ENCODE measurements at places on chromosomes 1 and 21.

DNA sequence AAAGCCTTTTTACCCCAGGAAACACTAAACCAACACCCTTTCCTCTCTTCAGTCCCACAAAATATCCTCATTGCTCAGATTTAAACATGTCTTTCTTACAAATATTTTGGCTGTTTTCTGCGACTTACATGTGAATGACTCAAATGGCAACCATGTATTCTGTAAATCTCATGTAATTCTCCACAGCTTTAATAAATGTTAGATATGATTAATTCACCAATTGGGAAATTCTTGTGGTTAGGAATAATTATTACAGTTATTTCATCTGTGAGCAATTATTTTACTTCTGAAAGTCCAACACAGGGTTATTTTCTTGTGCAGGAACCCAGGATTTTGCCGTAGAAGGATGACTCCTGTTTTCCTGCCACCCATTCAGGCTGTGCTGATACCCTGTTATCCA, 431.5 kb downstream of the LMO4 start:
- no peak for DNase-seq

DNA sequence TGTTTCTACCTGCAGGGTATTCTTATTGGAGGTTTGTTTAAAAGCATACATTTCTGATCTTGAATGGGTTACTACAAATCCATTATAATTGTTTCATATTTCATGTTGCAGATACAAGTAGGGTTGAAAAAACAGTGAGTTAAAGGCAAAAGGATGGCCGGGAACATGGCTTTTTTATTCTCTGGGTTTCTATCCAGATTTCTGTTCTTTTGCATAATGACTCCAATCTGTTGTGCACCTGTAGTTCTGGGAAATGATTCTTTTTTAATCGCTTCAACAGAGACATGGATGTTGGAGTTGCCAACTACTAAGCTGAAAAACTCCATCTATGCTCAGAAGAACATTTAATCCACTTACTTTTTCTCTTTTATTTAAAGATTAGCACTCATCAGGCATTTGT, 2.7 kb upstream of the ADAMTS1 start:
- no peak for DNase-seq

GRCh38 chr1:182703539-182703938, 19.2 kb upstream of the RGS8 start:
- DNase-seq, result no peak

GRCh38 chr21:18705971-18706370, 302.4 kb upstream of the TMPRSS15 start:
- no peak for DNase-seq

DNA sequence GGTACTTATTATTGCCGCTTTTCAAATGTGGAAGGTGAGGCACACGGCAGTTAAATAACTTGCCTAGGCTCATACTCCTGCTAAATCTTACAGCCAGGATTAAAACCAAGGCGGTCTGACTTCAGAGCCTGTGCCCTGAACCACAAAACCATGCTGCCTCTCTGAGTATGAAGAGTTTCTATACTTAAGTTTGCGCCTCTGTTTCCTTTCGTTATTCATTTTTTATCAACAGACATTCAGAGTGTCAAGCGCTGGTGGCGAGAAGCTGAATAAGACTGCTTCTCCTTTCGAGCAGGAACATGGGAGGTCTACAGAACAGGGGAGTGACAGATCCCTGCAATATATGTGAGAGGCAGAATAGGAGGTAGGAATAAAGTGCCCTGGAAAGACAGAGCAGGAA, 96.0 kb upstream of the DUSP10 start:
- DNase-seq, result no peak

DNA sequence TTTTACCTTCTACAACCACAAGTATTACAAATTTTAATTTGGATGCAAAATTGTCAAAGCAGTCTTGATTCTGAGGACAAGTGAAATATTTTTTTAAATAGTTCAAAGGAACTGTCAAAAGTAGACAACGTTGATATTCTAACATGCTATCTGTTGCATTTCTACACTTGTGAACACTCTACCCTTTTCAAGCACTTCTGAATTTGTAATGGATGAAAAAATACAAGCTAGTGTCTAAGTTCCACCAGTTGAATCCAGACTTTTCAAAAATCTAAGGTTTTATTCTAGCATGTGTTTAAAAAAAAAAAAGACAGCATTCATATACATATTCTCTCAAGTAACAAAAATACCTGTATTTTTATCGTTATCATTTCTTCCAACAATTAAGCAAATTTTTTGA, 2.1 kb downstream of the ARID4B start:
- no peak for DNase-seq

DNA sequence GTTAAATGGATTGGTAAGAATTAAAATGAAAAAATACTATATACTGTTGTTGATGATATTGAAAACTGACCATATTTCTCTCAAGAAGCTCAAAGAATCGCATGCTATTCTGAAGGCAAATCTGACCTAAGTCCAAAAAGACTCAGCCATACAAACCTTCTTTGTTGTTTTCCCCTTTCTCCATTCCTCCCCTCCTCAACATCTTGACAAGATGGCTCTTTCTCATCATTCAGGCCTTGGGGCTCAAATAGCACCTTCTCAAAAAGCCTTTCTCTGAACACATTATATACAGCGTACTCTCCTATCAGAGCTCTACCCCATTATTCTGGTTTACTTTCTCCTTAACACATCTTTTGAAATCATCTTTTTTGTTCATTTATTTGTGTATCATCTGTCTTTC, 17.2 kb downstream of the COLGALT2 start:
- no peak for DNase-seq

GRCh38 chr1:234486858-234487840, 8.2 kb upstream of the TARBP1 start:
- DNase-seq, result no peak

DNA sequence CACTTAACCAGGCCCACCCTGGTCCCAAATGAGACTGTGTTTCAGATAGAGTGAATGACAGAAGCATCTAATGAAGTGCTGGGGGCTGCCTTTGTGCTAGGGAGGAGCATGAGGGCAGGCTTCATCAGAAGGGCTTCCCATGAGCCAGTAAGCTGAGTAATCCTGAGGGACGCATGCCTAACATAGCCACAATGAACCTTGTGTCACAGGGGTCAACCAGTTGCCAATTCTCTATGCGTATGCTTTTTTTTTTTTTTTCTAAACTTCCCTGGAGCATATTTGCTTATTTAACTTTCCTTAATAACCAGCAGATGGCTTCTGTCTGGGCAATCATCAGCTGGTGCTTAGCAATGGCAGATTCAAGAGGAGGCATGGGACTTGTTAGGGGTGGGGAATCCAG, 25.5 kb upstream of the CYP2J2 start:
- no peak for DNase-seq

DNA sequence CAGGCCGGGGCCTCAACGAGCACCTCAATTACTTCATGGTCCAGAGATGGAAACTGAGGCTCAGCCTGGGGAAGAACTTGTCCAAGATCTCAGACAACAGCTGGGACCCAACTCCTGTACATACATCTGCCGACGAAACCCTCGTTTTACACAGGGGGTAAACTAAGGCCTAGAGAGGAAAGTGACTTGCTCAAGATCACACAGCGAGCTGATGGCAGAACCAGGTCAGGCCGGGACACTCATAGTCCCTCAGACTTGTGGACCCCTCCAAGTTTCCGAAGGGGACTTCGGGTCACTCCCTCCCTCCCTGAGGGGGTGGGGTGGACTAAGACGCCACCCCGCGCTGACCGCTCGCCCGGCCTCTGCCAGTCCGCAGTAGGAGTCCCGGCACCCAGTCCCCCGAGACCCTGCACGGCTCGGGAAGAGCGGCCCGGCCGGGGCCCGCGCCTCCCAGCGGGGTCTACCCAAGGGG, 430 bp downstream of the WASF2 start:
- DNase-seq, result no peak

DNA sequence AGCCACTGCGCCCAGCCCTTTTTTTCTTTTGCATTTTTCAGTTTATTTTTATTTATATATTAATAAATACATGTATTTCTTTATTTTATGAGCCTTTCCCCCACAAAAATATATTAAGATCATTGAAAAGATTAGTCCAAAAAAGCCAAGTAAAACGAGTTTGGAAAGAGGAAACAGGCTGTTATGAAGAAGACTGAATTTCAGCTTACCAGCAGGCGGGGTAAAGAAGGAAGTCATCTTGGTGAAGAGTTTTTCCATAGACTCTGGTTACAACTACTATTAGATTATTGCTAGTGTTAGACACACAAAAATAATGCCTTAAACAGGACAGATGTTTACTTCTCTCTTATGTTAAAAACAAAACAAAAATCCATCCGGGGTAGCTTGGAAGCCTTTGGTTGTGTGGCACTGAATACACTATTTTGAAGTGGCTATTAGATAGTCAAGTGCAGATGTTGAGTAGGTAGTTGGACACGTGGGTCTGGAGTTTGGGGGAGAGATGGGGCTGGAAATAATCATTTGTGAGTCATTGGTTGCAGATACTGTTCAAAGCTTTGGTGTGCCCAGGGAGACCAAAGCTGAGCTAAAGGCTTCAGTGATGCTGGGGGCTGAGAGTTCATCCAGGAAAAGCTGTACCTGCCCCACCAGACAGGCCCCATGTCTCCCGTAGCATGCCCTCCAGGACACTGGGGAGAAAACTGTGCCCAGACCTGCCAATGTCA, 8.7 kb upstream of the LRRC71 start:
- DNase-seq, result no peak

DNA sequence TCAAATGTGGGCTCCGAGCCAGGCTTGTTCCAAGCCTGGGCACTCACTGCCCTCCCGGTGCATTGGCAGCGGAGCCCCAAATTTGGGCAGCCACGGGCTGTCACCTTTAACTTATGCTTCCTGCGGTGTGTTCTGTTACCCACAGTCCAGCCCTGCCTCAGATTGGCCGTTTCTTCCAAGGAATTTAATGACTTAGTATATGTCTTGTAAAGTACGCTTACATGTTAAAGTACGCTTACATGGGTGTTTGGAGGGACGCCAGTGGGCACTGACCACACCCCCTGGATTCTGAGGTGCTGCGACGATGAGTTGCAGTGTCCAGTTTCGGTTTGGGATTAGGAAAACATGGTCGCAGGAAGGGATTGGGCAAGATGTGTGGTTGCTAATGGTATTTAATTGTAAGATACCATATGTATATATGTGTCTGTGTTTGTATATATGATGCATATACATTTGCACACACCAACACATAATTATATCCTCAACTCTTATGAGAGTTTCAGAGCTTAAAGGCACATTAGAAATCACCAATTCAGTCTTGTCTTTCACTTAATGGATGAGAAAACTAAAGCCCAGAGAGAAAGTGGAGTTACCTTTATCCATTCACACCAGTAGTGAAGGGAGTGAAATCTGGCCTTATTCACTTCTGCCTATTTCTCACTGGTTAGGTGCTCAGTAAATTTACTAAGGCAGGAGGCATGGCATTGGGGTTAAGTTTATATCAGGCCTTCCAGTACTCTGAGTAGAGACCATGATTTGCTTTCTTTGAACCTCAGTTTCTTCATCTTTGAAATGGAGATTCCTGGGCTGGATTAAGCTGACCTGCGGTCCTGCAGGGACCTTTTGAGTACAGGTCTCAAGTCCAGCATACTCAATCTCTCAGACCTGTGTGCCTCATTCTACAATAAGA, 1.0 kb downstream of the SMYD2 start:
- DNase-seq, result no peak

GRCh38 chr21:36817732-36818450, 119.0 kb downstream of the SIM2 start:
- DNase-seq, result no peak

DNA sequence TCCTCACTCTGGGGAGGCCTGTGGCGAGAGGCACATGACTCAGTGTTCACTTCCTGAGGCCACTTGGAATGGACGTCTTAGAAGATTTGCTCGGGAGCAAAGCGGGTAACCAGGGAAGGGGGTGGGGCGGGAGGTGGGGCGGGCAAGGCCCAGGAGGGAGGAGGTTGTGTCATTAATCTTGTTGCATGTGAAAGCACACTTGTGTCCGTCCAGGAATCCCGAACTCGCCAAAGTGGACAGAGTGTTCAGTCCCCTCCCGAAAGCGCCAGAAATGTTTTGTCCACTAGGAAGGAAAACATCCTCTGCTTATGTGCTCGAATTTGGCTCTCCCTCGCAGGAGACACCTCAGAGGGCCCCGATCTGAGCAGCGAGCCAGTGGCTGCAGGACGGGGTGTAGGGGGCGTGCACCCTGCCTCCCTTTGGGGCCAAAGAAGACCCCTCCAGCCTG, 84.2 kb downstream of the SPSB1 start:
- DNase-seq, result no peak

- DNase-seq, result no peak
These were observed 22.7 kb downstream of the MATN1 start for GRCh38 chr1:30700528-30701257.

GRCh38 chr1:205294175-205294917, 27.2 kb downstream of the NUAK2 start:
- no peak for DNase-seq
